ENCODE measurements at places on chromosomes 13 and 19. TPM values are rescaled to one million over a fixed set of nuclear protein-coding genes. Genes with fewer than 3 reads are reported as not detected.
A peak's percentile ranks its signal among the peaks of the same experiment; 100 is the strongest.

Gene RNF225
- not detected for total RNA-seq

GRCh38 chr19:38978326-38978689 lies 2.8 kb upstream of the FBXO17 start:
- DNase-seq = no peak

Gene ZNF749
- total RNA-seq = 7.3 TPM

Gene NLRP5
- not detected for total RNA-seq

DNA sequence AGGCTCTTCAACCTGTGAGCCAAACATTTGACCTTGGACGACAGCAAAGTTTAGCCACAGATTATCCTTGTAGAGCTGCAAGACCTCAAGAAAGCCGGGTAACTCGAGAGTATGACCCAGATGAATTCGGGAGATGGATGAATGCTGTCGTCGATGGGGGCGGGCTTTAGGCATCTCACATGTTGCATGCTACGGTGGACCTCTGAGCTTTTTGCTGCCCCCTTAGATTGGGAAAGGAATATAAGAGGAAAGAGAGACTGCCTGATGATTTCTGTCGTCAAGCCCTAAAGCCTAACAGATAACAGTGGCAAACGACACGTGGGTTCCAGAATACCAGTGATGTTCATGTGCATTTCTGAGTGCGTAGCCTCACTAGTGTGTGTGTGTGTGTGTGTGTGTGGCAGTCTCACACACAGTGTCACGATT lies 730 bp upstream of the ABCC4 start:
- DNase-seq = no peak

GRCh38 chr19:2237051-2237868 lies 636 bp downstream of the SF3A2 start:
- no peak for DNase-seq

DNA sequence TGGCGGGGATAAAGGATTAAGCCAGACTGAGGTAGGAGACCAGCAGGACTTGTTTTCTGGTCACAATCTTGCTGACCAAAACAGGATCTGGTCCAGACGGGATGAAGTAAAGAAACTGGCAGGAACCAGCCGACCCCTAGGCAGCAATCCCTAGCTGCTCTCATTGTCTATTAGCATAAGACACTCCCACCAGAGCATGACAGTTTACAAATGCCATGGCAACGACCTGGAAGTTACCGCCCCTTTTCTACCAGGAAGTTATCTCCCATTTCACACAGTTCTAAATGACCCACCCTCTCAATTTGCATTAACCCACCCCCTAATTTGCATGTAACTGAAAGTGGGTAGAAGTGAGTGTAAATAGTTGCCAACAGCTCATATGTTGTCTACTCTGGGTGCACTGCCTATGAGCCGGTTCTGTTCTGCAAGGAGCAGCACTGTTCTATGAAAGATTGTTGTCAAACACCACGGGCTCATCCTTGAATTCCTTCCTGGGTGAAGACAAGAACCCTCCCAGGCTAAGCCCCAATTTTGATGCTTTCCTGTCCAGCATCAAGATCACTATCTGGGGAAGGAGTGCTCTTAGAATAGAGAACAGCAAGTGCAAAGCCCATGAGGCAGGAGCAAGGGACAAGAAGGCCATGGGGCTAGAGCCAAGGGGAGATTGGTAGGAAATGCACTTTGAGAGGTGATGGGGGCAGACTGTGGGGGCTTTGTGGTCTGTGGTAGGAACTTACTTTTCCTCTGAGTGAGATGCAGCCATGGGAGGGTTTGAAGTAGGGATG lies 13.9 kb upstream of the FBXO27 start:
- no peak for DNase-seq

Gene INSL3
- total RNA-seq = 4.2 TPM

DNA sequence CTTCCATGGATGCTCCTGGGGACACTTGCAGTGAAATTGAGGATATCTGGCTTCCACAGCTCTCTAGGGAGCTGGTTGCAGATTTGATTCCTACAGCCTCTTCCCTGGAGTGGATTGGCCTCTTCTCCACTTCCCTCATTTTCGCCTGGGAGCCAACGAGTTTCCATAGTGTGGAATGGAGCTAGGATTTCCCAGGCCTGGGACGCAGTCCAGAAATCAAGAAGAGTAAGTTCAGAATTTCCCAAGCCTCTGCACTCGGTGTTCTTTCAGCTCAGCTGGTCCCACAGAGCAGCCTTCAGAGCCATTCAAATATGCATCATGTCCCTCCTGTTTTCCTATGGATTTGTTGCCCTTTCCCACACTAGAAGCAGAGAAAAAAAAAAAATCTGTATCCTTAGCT lies 68.2 kb downstream of the RAP2A start:
- DNase-seq = no peak

- peak; percentile 63 for DNase-seq
Observed at GRCh38 chr13:113629866-113630265, 28.1 kb downstream of the ATP4B start.

Gene ZNF547
- total RNA-seq = 6.5 TPM

- DNase-seq = no peak
Observed at GRCh38 chr19:49073514-49074378, 1.2 kb upstream of the KCNA7 start.

DNA sequence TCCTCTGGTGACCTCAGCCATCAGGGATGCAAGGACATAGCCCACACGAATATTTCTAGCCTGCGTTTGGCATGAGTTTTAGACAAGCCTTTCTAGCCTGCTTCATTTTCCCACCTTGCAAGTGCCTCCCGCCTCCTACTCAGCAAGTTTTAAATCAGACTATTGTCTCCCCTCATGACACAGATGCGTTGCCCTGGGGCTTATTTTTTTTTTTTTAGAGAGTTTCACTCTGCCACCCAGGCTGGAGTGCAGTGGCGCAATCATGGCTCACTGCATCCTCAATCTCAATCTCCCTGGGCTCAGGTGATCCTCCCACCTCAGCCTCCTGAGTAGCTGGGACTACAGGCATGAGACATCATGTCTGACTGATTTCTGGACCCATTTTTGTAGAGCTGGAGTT lies 14.6 kb downstream of the GJB2 start:
- DNase-seq = no peak

- DNase-seq = no peak
Observed at GRCh38 chr13:106143392-106143791, 392.1 kb downstream of the EFNB2 start.

DNA sequence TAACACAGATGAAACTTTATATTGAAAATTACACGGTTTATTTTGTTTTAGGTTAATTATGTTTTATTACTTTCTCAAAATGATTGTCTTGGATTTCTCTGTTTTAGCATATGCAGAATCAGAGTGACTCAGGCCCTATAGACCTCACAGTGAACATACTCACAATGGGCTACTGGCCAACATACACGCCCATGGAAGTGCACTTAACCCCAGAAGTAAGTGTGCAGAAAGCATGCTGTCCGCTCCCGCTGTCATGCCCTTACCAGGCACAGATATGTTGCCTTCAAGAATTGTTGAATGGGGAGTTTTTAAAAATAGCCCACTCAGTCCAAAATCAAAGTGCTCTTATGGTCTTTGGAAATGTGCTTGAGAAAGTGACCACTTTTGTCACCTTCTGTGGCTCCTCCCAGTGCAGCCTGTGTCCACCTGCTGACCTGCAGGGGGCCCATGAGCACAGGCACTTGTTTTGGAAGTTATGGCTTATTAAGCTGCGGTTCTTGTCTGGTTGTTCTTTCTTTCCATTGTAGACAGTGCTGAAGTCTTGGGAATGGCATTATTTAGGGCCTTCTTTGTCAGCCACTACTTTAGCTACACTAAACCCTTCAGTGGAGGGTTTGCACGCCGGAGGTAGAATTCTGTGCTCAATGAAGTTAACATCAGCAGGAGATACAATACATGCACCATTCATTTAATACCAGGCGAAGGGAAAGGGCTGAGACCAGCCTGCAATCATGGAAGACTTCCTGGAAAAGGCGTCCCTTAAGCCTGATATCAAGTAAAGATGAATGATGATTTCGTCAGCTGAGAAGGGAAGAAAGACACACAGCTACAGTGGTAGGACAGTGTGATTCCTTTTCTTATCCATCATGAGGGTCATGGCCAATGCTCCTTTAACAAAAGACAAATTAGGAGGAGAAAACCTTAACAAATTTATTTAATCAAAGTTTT lies 36.7 kb downstream of the CUL4A start:
- no peak for DNase-seq

Gene ZNF790
- 9.9 TPM for total RNA-seq

- no peak for DNase-seq
Observed at GRCh38 chr19:23698711-23699520, 11.9 kb upstream of the ZNF675 start.

GRCh38 chr13:50352720-50353480 lies 337.7 kb downstream of the KCNRG start:
- DNase-seq = no peak

Measured in spleen (tissue), 13 donors.